ENCODE measurements at places on chromosomes 2 and 18.
A peak's percentile ranks its signal among the peaks of the same experiment; 100 is the strongest.

GRCh38 chr2:227932001-227932400, 60.6 kb downstream of the DAW1 start:
- no peak for DNase-seq

DNA sequence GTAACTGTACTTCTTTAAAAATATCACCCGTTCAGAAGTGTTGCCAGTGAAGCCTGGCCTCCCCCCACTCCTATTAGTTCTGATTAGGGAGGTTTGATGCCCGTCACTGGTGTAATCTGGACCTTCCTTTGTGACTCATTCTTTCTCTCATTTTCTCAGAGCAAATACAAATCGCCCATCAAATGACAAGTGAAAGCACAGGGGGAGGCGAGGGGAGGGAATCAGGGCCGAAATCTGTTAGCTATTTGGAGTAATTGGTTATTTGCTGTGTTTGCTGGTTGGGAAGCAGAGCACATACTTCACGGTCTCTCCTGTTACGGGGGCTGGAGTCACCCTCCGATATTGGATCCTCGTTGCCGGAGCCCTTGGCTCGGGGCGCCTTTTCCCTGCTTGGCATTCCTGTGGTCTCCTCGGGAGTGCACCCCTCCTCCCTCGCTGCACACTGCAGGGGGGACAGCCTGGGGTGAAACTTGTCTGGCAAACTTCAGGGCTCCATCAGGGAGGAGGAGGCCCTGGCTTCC, 178.1 kb downstream of the DYSF start:
- no peak for DNase-seq

DNA sequence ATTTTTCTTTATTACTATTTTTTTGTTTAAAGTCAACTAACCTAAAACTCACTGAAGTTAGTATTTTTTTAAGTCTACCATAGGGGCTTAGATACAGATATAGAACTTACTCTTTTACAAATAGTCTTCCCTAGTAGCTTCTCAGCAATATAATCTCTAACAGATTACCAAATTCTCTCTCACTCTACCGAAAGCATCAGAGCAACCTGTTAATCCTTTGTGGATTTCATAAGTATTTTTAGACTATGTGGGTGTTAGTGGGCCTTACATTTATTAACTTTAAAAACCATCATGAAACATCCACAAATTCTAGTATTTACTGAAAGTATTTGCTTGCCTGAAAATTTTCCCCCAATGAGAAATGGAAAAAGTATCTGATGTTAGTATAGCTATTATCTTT, 84.6 kb upstream of the TFPI start:
- no peak for DNase-seq

DNA sequence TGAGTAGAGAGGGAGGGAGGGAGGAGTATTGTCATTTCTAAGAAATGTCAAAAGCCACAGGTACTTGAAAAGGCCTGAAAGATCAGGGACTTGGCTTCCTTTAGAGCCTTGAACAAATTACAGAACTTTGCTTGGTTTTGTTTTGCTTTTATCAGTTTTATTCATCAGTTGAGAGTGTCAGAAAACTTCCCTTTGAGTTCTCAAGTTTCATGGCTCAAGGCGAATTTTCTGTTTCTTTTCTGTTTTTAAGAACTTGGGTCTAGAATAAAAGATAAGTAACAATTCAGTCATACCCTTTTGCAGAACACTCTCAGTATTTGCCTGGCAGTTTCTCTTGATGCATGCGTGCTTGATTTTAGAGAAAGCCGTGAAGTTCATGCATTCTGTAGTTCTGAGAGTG, 531.9 kb downstream of the PARD3B start:
- no peak for DNase-seq

DNA sequence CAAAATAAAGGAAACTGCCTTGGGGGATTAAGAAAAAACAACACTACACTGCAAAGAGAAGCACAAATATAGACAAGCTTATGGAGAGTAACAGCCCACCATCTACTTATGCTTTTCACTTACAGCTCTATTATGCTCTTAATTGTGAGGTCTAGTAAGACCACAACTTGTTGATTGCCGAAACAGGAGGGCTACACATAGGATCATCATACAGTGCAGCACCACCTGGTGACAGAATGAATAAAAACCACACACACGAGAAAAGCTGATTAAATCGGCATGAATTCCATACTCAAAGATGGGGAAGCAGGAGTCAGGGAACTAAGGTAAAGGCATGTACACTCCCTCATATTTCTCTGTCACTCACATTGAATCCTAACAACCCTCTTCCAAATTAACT, 259.2 kb downstream of the IKZF2 start:
- peak; percentile 23 for DNase-seq

DNA sequence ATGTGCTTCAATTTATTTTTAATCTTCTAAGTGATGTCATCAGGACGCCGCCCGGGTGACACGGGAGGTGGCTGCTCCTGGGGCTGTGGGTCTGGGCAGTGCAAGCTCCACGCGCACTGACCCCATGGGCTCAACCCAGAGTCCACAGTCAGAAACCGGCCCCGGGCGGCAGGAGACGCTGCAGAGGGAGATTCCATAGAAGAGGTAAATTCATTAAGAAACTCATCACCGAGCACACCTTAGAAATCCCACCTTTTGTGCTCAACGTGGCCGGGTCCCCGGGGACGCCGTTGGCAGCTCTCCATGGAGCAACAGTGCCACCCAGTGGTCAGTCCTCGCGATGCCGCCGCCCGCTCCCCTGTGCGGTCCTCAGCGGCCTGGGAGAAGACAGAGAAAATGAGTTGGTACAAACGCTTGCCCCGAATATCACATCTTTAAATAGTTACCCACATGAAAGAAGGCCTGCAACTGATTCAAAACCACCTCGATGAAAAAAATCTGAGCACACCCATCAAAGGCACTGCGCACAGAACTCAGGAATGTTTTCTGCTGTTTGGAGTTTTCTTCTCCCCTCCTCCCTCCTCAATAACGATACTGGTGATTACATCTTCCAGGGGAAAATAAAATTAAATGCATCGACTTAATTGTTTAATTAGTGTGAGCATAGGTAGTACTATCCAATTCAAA, 92.6 kb downstream of the CMPK2 start:
- peak; percentile 30 for DNase-seq

DNA sequence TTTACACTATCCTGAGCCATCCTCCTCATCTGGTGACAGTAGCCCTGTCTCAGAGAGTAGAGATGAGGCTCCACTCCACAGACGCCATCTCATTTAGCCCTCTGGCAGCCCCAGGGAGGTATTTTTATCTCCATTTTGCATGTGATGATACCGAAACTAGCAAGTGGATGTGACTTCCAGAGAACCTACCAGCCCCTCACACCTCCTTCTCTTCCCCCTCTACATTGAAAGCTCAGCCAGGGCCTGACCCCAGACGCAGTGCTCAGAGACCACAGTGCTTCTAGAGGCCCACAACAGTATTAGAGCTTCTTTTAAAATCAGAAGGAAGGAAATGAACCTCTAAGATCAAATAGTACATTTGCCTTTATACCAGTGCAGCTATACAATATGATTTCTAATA, 8.3 kb downstream of the GYPC start:
- peak; percentile 61 for DNase-seq

GRCh38 chr18:24270937-24271380, 126.7 kb downstream of the OSBPL1A start:
- no peak for DNase-seq

DNA sequence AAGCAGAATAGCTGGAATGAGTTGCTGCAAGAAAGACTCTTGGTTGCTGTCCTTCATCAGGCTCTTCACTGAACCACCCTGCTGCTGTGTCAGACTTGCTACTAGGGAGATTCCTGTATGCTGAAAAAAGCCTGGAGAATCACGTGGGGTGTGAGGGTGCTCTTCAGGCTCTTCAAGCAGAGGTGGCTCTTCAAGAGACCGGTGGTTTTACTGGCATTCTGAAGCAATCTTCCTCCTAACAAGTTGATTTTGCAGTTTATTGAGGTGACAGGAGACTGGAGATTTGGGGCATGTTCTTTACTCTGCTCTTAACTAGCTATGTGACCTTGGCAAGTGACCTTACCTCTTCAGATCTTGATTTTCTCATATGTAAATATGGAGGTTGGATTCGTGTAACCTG, 14.1 kb downstream of the TMEM178A start:
- no peak for DNase-seq

GRCh38 chr2:32743480-32744236, 115.8 kb downstream of the TTC27 start:
- DNase-seq = no peak

GRCh38 chr18:28511413-28511821, 334.5 kb upstream of the CDH2 start:
- no peak for DNase-seq

DNA sequence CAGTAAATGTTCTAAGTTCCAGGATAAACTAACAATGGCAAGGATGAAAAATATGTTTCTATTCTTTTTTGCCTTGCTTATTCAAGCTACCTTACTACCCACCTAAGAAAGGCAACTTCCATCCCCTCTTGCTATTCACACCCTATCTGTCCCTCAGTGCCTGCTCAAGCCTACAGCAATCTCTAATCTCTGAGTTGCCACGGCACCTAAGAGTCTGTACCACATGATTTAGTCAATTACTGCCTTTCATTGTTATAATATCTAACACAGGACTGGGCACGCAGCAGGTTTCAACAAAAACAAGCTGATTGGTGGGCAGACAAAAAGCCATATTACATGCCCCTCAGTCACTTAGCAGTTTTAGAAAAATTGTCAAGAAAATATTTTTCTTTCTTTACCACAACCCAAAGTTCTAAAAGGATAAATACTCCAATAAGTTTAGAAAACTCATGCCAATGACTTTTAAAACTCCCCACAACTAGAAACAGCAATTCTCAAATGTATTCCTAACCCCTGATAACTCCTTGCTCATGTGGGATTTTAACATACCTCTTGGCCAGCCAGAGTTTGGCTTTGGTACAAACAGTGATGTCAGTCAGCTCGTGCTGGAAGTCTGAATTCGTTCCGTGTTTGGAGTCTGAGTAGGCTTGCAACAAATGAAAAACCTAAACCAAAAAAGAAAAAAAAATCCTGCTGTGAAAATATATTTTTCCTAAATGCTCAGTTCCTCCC, 117.3 kb upstream of the ZFP36L2 start:
- no peak for DNase-seq

- DNase-seq = peak; percentile 72
These were observed 923 bp downstream of the FIGLA start for GRCh38 chr2:70789304-70790135.

- DNase-seq = no peak
These were observed 173.7 kb upstream of the DOK6 start for GRCh38 chr18:69226971-69227370.

- no peak for DNase-seq
These were observed 109.0 kb upstream of the SLC35G4 start for GRCh38 chr18:11500153-11501122.

GRCh38 chr2:66433695-66433944, 1.3 kb upstream of the MEIS1 start:
- DNase-seq = no peak

GRCh38 chr18:79905389-79905911, 46.0 kb downstream of the SLC66A2 start:
- DNase-seq = peak; percentile 6

- no peak for DNase-seq
These were observed 272.0 kb downstream of the TGIF1 start for GRCh38 chr18:3721771-3722648.

GRCh38 chr2:121489284-121489683, 41.4 kb upstream of the RNU4ATAC start:
- DNase-seq = no peak

DNA sequence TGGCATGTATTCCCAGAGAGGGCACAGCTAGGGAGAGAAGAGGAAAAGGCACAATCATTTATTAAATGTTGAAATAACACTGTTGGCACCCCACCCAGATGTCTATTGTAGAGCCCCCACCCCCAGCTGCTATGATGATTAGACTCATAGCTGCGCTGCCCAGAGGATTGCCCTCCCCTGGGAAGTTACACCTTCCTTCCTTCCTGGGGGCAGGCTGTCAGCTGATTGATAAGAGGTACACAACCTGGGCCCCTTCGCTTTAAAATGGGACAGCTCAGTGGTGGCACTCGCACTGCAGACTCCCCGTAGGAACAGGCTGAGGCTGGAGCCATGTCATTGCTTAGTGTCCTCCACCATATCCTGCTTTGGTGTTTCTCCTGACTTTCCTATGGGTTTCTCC, 18.1 kb downstream of the TEX51 start:
- DNase-seq = no peak

DNA sequence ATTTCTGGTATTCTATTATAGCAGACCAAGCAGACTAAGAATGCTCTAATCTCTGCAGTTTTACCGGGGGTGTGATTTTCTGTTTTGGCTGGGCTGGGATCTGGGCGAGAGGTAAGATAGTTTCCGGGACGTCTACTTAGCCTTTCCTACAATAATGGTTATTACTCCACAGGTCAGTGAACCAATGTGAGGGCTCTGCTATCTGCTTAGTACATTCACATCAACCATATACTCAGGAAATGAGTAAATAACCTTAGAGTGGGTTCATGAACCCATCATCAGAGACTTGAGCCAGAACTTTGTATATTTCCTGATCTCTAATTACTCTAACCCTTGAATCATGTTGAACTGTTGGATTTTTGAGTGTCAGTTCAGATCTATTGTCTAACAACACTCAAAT, 90.1 kb upstream of the NOL4 start:
- DNase-seq = no peak

GRCh38 chr18:21629089-21629832, 17.1 kb downstream of the SNRPD1 start:
- DNase-seq = no peak

- DNase-seq = no peak
These were observed 210.8 kb upstream of the THUMPD2 start for GRCh38 chr2:39989888-39990287.

DNA sequence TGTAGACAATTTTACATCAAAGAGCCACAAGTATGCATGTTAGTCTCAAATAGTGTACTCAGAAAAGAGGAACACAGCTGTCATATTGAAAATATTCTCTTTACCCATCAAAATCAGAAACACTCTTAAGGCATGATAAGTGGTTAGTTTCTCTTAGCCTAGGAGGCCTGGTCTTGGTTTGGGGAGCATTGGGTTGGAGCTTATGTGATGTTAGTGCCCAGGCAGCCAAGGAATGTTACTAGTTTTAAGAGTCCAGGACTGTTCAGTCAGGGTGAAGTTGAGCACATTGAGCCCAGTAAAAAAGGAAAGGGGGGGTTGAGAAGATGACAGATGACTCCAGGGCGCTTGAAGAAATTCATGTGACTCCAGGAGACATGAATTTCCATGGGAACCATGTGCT, 340.6 kb downstream of the HRH4 start:
- no peak for DNase-seq

Data from hematopoietic multipotent progenitor cell treated with erythropoietin and hydrocortisone succinate and interleukin-3 and kit ligand, for 8 days (in vitro differentiated cells).